ENCODE measurements at places on chromosomes 4 and X.

DNA sequence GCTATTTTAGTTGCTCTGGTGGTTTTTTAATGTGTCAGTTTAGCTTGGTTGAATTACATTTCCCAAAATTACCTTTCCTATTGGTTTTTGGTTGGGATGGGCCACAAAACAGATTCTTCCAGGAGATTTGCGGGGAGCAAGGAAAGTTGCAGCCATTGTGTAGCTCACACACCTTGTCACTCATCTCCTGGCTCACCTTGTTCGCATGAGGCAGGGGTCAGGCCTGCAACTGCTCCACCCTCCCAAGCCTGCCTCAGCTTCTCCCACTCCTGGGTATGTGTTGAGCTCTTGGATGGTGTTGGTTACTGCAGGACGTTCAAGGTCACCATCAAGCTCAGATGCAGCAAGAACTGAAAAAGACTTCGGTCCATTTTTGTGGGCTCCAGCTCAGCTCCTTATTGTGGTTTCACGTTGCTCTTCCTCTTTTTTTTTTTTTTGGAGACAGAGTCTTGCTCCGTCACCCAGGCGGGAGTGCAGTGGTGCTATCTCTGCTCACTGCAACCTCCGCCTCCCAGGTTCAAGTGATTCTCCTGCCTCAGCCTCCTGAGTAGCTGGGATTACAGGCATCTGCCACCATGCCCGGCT, 95.6 kb upstream of the METTL14 start:
- no peak for DNase-seq

DNA sequence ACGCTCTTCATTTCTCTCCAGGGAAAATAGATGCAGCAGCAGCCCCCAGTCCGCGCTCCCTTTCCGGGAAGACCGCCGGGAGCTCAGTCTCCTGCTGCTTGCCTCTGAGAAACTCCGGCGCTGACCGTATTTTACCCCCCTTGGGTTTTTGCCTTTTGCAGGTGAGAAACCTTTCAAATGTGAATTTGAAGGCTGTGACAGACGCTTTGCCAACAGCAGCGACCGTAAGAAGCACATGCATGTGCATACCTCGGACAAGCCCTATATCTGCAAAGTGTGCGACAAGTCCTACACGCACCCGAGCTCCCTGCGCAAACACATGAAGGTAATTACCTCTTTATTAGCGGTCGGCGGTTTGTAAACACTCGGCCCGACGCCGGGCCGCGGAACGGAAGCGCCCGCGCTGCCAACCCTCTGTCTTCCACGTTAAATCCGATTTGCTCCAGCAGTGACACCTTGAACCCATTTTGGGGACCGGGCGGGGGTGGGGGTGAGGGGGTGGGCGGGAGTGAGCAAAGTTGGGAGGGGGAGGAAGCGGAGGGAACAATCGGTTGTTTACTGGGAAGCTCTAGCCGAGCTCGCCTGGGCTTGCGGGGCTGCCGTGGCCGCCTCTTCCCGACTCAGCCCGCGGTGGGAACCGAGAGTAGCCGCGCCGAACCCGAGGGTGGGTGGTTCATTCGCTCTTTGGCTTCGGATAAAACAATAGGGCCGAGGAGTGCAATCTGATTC, 3.0 kb downstream of the ZIC3 start:
- no peak for DNase-seq

DNA sequence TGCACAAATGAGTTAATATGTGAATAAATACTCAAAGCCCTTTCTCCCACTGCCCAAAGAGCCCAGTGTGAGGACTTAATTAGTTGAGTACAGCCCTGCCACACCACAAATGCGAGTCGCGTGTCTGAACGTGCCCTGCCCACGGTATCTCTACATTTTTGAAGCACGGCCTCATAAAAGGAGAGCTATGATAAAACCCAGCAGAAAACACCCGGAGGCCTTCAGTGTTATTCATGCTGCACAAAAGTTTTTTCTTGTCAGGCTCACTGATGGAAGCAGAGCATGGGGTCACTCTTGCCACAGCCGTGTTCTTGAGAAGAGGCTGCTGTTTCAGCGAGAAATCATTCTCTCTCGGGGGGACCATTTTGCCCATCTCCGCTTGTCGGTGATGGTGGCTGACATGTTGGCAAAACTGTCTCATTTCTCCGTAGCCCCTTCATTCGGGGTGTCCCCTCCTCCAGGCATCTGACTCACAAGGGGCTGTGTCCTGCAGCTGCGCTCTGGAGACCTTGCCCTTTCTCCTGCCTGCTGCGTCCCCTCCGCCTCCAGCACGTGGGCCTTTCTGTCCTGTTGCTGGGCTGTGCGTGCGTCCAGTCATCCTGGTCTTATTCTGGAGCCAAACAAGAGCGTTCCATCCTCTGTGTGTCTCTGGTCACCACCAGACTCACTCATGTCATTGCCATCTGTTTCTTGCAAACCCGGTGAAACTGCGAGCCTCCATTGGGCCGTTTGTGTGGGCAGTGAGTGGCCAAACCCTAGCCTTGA, 88.8 kb downstream of the SORCS2 start:
- no peak for DNase-seq

DNA sequence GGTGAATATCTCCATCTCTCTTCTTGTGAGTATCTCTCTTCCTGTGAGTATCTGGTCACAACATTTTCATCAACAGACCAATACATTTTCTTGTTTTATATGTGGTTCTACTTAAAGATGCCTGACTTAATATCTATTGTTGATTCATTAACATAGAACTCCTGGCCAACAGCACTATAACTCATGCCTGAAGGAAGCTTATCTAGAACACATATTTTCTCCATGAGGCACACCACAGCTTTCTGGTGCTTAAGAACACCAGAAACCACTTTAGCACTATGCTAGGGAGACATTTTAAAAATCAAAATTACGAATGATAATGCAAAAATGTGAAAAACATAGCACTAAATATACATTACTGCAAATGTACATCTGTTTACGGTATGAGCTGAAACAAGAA, 190.4 kb downstream of the GABRB1 start:
- DNase-seq: no peak

GRCh38 chr4:107603430-107603829, 116.6 kb downstream of the PAPSS1 start:
- no peak for DNase-seq

GRCh38 chr4:44674471-44674870, 3.7 kb upstream of the GUF1 start:
- no peak for DNase-seq

- DNase-seq: peak; percentile 76
Observed at GRCh38 chr4:3044870-3045819, 29.2 kb downstream of the HTT-AS start.
